Stimulated activated CD4-positive, alpha-beta T cell treated with anti-CD3 and anti-CD28 coated beads, TNF-alpha, amount 100 ng/mL, for 1 hour (primary cell): ENCODE measurements at places on chromosomes 5 and 9.

- no peak for DNase-seq
These were observed 250.6 kb downstream of the SPOCK1 start for GRCh38 chr5:137248527-137248926.

DNA sequence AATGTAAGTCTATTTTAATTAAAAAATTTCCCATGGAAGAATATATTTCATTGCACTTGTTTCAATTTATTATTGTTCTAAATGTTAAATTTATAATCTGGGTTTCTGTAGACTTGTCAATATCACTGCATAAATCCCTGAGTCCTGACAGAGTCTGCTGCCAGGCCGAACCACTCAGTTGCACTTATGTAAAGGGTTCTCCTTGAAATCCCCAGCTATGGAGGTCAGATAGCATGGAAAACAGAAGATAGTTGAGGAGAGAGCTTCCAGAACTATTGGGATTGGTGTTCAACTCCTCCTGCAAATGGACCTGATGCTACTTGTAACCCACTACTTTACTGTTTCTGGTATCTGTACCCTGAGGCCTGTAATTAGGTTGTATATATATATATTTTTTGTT, 37.2 kb downstream of the KDM4C start:
- no peak for DNase-seq

GRCh38 chr5:55081541-55081940, 20.9 kb upstream of the GZMA start:
- no peak for DNase-seq

DNA sequence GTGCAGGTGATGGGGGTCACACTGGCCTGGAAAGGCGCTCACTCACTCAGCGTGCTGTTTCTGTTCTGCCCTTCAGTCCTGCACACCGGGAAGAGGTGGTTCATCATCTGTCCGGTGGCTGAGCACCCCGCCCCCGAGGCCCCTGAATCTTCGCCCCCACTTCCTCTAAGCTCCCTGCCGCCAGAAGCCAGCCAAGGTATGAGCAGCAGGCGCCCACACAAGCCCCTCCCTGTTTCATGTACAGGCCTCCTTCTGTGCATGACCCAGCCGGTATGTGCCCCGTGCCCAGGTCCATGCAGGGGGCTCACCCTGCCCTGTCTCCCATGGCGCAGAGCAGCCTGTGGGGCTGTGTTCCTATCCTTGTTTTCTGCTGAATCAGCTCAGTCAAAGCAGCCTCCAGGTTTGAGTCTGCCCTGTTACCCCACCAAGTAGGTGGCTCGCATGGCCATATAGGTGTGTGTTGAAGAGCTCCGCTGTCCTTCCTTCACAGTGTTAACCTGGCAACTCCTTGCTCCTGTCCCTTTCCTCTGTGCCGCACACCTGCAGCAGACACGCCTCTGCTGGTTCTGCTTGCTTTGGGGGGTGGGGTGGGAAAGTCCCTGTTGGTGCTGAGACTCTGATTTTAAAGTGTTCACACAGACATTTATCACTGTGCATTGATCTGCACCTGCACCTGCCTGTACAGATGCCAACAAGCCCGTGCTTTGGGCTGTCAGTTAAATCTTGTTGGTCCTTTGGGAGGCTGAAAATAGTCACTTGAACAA, 84.8 kb downstream of the WNK2 start:
- no peak for DNase-seq

DNA sequence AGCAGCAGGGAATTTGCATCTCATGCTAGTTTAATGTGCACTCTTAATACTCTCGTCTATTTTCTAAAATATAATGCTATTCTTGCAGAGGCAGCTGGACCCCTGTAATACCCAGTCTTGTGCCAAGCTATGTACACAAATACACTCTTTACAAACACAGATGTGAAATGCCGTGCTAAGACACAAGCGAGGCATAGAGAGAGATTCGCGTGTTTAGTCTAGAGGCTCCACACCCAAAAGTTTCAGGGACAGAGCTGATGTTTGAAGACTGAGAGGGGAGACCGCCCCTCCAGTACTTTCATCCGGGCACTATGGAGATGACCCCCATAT, 1.2 kb downstream of the DPYSL3 start:
- no peak for DNase-seq

DNA sequence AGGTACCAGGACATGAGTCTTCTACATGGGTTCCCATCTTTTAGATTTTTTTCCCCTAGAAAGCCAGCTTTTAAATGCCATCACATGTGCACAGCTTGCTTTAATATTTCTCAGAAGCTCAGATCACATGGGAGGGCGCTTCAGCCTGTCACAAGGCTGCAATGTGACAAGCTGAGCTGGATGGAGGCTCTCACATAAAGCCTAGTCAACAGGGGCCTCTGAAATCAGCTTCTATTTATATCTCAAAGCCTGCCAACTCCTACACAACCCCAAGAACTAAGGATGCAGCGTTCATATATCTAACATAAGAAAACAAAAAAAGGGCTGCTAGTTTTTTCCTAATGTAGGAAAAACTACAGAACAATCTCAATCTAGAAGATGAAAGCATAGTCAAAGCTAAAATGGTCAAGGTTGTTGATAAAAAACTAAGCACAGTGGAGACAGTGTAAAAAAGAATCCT, 2.3 kb downstream of the ZFAND5 start:
- DNase-seq, result no peak

GRCh38 chr5:133932441-133933168, 35.8 kb downstream of the C5orf15 start:
- no peak for DNase-seq

DNA sequence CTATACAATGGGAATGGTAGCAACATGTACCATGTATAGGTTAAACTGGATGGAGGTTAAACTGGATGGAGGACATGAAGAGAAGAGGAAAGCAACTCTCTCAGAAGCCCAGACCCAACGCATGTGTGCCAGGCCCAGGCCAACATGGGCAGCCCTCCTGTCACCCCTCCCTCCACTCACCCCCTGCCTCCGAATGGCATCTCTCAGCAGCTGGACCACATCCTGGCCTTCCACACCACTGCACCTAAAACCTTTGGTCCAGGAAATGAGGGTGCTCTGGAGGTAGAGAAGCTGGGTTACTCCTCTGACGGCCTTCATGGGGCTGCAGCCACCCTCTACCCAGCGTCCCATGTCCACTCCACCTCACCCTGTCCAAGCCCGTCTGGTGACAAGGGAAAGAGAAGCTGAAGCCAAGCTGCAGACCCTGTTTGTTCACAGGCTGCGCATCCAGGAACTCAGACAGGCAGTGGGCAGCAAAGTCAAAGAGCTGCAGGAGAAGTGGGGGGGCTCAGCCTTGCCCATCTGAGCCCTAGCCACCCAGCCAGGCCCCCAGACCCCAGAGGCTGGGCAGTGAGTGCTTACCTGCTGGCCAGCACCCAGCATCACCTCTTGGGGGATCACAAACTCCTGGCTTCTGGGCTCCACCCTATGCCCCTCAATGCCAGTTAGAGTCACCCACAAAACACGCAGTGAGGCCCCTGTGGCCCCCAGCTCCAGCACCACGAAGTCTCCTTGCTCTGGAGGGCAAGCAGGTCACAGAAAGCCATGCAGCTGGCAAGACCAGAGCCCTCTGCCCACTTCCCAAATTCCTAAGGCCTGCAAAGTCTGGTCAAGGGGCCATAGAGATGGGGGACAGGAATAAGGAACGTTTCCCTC, 8.5 kb downstream of the HK3 start:
- no peak for DNase-seq

GRCh38 chr5:107461770-107462169, 209.0 kb downstream of the EFNA5 start:
- no peak for DNase-seq

DNA sequence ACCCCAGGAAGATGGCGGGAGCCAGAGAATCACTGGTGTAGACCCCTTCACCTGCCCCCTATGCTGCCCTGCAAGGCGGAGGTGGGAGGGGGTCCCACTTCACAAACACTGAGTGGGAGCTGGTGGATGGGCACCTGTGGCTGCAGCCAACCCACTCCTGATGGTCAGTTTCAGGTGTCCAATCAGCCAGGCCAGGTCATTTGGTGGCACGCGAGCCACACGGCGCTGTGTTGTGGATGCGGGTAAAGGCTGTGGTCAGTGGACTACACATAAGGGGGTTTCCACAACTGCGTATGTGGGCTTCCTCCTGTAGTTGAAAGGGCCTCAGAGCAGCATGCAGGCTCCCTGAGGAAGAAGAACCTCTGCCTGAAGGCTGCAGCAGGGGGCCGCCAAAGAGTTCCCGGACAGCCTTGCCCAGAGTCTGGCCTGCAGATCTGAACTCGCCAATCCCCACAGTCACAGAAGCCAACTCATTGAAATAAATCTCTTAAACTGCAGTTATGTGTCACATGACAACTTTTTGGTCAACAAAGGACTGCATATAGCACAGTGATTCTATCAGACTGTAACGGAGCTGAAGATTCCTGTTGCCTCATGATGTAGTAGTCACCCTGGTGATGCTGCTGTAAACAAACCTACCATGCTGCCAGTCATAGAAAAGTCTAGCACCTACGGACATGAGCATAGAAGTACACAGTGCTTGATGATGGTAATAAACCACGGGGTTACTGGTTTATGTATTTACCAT, 284.7 kb upstream of the IRX2 start:
- no peak for DNase-seq

- no peak for DNase-seq
These were observed 42.0 kb downstream of the FRMPD1 start for GRCh38 chr9:37692622-37693221.

DNA sequence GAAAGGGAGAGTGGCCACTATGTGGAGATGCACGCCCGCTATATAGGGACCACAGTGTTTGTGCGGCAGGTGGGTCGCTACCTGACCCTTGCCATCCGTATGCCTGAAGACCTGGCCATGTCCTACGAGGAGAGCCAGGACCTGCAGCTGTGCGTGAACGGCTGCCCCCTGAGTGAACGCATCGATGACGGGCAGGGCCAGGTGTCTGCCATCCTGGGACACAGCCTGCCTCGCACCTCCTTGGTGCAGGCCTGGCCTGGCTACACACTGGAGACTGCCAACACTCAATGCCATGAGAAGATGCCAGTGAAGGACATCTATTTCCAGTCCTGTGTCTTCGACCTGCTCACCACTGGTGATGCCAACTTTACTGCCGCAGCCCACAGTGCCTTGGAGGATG, 19.8 kb downstream of the RGMB start:
- no peak for DNase-seq

DNA sequence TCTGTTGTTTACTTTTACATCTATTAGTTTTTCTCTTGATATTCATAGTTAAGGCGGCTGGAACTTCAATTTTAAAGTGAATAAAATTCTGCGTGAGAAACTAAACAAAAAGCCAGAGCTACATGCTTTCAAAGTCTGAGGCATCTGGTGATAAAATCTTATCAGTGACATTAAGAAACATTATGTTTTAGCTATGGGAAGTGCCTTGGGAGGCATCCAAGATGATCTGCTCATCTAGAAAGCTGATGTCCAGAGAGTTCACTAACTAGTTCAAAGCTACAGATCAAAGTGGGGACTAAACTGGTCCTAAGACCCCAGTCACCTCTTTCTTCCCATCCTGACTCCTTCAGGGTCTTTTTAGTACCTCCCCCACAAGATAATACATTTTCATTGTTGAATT, 37.2 kb downstream of the MRPS27 start:
- no peak for DNase-seq

- no peak for DNase-seq
These were observed 1495.6 kb upstream of the CDH6 start for GRCh38 chr5:29697785-29698414.

GRCh38 chr5:176621661-176622079, 8.7 kb downstream of the SNCB start:
- DNase-seq, result no peak

GRCh38 chr9:3916984-3917383, 382.9 kb downstream of the GLIS3 start:
- DNase-seq, result no peak

GRCh38 chr9:630817-631216, 210.7 kb upstream of the DMRT1 start:
- DNase-seq, result no peak

DNA sequence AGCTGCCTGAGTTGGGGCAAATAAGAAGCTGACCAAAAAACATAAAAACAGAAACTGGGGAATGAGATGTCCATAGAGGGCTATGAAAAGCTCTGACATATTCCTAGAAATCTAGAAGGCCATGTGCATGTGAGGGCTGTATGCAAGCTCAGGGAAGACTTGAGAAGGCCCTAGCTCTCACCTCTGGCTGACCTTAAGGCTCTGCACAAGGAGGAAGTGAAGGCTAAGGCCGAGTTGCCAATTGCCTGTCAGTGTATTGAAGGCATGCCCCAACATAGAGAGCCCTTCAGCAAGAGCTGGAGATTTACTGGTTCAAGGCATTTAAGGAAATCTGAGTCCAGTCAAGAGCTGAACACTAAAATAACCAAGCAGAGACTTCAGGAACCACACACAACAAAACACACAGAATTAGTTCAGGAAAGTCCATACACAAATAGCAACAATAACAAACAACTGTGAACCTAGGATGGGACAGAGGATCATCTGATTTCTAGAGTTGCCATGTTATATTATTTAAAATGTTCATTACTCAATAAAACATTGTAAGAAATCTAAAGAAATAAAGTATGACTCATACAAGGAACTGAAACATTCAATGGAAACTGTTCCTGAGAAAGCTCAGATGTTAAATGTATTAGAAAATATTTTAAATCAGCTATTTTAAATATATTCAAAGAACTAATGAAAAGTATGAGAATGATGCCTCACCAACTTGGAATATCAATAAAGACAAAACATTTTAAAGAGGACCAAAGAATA, 161.8 kb downstream of the AUH start:
- DNase-seq, result no peak

- no peak for DNase-seq
These were observed 6.9 kb upstream of the SLC27A4 start for GRCh38 chr9:128333451-128333869.

- no peak for DNase-seq
These were observed 472.7 kb upstream of the CDH9 start for GRCh38 chr5:27511061-27511460.

DNA sequence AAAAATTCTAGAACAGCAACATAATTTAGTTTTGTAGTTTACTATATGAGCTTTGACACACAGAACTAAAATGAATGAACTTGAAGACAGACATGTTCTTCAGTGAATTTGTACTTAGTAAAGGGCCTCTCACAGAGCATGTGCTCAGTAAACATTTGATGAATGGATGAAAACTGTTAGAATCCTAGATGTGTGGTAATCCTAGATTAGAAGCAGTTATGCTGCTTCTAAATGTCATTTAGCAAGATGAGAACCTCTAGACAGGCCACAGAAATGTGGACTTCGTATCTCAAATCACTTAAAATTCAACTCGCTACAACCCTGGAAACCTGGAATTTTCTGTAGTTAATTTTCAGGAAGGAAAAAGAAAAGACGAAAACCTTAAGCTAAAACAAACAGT, 8.5 kb downstream of the GOLPH3 start:
- DNase-seq, result no peak
